ENCODE measurements at places on chromosomes 5 and 9.
A peak's percentile ranks its signal among the peaks of the same experiment; 100 is the strongest.

DNA sequence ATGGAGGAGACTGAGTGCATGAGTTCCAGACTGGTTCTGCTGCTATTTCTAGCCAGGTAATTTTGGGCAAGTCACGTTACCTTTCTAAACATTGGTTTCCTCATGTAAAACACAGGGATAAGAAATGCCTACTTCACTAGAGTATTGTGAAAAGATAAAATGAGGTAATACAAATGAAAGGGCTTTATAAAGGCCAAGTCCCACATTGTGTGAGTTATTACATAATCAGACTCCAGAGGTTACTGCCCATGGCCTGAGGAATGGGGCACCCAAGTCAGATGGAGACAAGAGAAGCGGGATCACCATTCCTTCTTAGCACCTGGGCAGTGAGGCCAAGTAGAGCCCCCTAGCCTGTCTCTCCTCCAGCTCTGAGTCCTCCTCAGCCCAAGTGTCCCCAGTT is 7.5 kb downstream of the HBEGF start:
- H3K36me3 ChIP-seq: no peaks in the 10 kb centered on the region
- no peak overlapping the region for H3K4me3 ChIP-seq
- peaks cover 18% of the 10 kb centered on the region for H3K4me1 ChIP-seq
- H3K27me3 ChIP-seq: no peaks in the 10 kb centered on the region
- H3K27ac ChIP-seq: no peak overlapping the region

- no peak for DNase-seq
- H3K27ac ChIP-seq: no peak overlapping the region
- no peaks in the 10 kb centered on the region for H3K27me3 ChIP-seq
- no peak overlapping the region for H3K4me3 ChIP-seq
- H3K36me3 ChIP-seq: no peaks in the 10 kb centered on the region
Measured at GRCh38 chr5:158166424-158166823, 307.5 kb upstream of the CLINT1 start.

DNA sequence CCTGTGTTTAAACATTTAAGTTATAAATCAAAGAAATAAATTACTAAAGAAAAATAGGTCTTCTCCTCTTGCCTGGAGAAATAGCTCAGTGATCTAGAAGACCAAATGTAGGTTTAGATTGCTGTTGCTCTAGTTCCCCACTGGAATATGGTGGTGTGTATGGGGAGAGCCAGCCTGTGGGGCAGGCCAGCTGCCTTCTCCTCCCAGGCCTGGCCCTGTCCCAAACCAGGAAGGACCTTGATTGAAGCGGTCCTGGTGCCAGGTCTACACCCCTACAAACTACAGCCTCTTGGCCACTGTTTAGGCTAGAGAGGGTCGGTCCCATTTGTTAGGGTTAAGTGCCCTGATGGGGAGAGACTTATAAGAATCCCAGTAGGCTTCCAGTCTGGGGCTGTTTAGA is 35.4 kb downstream of the MAN2A1 start:
- no peak overlapping the region for H3K27ac ChIP-seq
- H3K27me3 ChIP-seq: no peaks in the 10 kb centered on the region
- peaks cover 14% of the 10 kb centered on the region for H3K36me3 ChIP-seq
- H3K4me1 ChIP-seq: no peaks in the 10 kb centered on the region
- H3K4me3 ChIP-seq: no peak overlapping the region
- DNase-seq: no peak

- H3K4me3 ChIP-seq: no peak overlapping the region
- H3K27me3 ChIP-seq: no peaks in the 10 kb centered on the region
- H3K4me1 ChIP-seq: no peaks in the 10 kb centered on the region
- no peak for DNase-seq
Measured at GRCh38 chr5:138770977-138771376, 17.8 kb downstream of the CTNNA1 start.

- peak overlapping the region; percentile 25 for H3K4me3 ChIP-seq
- no peaks in the 10 kb centered on the region for H3K27me3 ChIP-seq
- H3K27ac ChIP-seq: peak overlapping the region; percentile 100
Measured at GRCh38 chr9:3528451-3528850, 2.6 kb upstream of the RFX3 start.

DNA sequence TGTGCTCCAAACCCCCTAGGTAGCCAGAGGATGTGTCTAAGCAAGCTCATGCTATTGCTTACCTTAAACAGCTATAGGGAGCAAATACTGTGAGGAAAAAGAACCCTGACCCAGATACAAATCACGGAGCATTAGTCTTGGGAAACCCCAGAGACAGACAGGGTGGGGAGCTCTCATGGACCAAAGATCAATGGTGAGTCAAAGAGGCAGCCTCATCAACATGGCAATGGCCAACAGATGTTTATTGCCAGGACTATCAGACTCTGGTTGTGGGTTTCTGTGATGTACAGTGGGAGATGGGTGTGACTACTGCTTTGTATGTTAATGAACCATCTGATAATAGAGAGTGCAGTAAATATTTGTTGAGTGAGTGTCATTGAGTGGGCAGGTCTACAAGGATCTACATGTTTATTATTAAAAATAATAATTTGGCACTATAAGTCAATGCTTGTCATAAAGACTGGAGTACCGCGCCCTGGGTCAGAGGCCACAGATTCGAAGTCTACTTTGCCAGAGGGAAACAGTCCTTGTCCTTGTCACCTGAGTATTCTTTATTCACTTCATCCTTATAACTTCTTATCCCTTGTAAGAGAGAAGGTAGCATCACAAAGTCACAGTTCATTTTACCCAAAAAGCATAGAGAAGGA is 56.5 kb upstream of the RAI14 start:
- no peaks in the 10 kb centered on the region for H3K36me3 ChIP-seq
- H3K4me1 ChIP-seq: no peaks in the 10 kb centered on the region
- no peak for DNase-seq
- no peaks in the 10 kb centered on the region for H3K27me3 ChIP-seq
- H3K4me3 ChIP-seq: no peak overlapping the region

- no peak for DNase-seq
- H3K27ac ChIP-seq: no peak overlapping the region
- no peak overlapping the region for H3K4me3 ChIP-seq
Measured at GRCh38 chr5:172596638-172597231, 44.3 kb upstream of the NEURL1B start.

DNA sequence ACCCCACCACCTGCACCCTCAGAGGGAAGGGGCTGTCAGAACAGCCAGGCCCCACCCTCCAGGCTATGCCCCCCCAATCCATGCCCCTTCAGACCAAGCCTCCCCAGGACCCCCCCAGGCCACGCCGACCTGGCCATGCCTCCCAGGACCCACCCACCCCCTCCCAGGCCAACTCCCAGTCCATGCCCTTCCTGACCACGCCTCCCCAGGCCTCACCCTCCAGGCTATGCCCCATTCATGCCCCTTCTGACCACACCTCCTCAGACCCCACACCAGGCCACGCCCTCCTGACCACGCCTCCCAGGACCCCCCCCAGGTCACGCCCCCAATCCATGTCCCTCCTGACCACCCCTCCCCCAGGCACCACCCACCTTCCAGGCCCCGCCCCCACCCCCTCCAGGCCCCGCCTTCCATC is 27.6 kb downstream of the TPPP start:
- H3K4me1 ChIP-seq: no peaks in the 10 kb centered on the region
- no peak for DNase-seq
- no peak overlapping the region for H3K27ac ChIP-seq
- H3K4me3 ChIP-seq: no peak overlapping the region
- H3K36me3 ChIP-seq: peaks cover 27% of the 10 kb centered on the region
- H3K27me3 ChIP-seq: no peaks in the 10 kb centered on the region

DNA sequence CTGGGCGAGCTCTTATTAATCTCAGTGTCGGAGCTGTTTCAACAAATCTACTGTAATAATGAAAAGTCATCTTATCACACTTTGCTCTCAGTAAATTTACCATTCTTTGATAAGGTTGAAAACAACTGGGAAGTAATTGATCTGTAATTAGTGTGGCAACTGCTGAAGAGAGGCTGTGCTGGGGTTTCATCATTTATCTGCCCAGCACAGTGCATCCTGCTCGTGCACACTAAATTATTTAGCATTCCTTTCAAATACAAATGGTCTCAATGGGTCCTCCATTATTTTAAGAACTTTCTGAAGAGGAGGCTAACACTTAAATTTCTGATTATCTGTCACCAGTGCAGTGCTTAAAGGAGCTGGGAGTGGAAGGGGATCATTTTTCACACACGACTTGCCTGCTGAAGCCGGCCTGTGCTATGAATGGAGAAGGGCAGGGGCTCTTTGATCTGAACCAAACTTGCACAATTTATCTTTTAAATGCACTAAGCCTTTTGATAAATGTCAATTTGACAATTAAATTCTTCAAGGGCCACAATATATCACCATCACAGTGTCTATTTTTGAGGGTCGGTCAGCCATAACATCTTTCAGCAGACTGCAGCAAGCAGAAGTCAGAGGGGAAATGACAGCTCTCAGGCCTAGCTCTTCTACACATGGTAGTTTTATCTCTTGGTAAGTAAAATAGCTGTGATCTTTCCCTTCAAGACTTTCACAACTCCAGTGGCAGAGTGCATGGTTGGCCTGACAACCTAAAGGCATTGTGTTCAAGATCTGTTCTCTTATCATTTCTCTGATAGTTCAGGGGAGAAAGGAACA is 106.4 kb upstream of the EFNA5 start:
- H3K36me3 ChIP-seq: no peaks in the 10 kb centered on the region
- no peak for DNase-seq

- no peaks in the 10 kb centered on the region for H3K4me1 ChIP-seq
- DNase-seq: no peak
- no peak overlapping the region for H3K4me3 ChIP-seq
- H3K27me3 ChIP-seq: no peaks in the 10 kb centered on the region
- no peak overlapping the region for H3K27ac ChIP-seq
- H3K36me3 ChIP-seq: no peaks in the 10 kb centered on the region
Measured at GRCh38 chr9:91405343-91406077, 18.1 kb downstream of the NFIL3 start.

- H3K4me3 ChIP-seq: no peak overlapping the region
- H3K27me3 ChIP-seq: no peaks in the 10 kb centered on the region
- no peaks in the 10 kb centered on the region for H3K4me1 ChIP-seq
- no peaks in the 10 kb centered on the region for H3K36me3 ChIP-seq
- no peak for DNase-seq
Measured at GRCh38 chr5:72074251-72074650, 33.0 kb upstream of the MAP1B start.

- H3K36me3 ChIP-seq: no peaks in the 10 kb centered on the region
- no peak for DNase-seq
- no peak overlapping the region for H3K4me3 ChIP-seq
- no peaks in the 10 kb centered on the region for H3K4me1 ChIP-seq
- no peaks in the 10 kb centered on the region for H3K27me3 ChIP-seq
Measured at GRCh38 chr9:112489876-112490666, 3.4 kb downstream of the KIAA1958 start.

GRCh38 chr9:86735772-86736458 is 211.4 kb downstream of the GAS1 start:
- H3K27ac ChIP-seq: no peak overlapping the region
- H3K4me3 ChIP-seq: no peak overlapping the region
- H3K27me3 ChIP-seq: no peaks in the 10 kb centered on the region
- no peaks in the 10 kb centered on the region for H3K36me3 ChIP-seq
- H3K4me1 ChIP-seq: no peaks in the 10 kb centered on the region

- H3K4me3 ChIP-seq: peak overlapping the region; percentile 43
- H3K36me3 ChIP-seq: no peaks in the 10 kb centered on the region
- H3K4me1 ChIP-seq: peaks cover 9% of the 10 kb centered on the region
- no peak for DNase-seq
Measured at GRCh38 chr9:95047452-95048224, 269.9 kb downstream of the FANCC start.

DNA sequence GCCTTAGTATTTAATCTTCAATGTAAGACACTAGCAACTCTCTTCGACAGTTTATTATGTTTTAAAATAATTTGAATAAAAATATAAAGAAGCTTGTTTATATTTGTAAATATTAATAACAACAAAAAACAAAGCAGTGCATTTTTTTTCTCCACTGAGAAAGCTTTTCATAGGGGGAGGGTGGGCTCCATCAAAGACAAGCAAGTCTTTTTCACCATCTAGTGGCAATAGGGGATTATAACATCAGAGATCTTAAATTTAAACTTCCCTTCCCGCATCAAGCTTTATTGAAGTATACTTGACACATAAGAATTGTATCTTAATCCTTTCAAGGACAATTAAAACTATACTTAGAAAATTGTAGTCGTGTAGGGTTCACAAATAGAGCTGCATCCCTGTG is 9.3 kb upstream of the OR13F1 start:
- no peak overlapping the region for H3K27ac ChIP-seq
- H3K27me3 ChIP-seq: no peaks in the 10 kb centered on the region
- H3K36me3 ChIP-seq: no peaks in the 10 kb centered on the region
- no peak for DNase-seq
- no peak overlapping the region for H3K4me3 ChIP-seq

DNA sequence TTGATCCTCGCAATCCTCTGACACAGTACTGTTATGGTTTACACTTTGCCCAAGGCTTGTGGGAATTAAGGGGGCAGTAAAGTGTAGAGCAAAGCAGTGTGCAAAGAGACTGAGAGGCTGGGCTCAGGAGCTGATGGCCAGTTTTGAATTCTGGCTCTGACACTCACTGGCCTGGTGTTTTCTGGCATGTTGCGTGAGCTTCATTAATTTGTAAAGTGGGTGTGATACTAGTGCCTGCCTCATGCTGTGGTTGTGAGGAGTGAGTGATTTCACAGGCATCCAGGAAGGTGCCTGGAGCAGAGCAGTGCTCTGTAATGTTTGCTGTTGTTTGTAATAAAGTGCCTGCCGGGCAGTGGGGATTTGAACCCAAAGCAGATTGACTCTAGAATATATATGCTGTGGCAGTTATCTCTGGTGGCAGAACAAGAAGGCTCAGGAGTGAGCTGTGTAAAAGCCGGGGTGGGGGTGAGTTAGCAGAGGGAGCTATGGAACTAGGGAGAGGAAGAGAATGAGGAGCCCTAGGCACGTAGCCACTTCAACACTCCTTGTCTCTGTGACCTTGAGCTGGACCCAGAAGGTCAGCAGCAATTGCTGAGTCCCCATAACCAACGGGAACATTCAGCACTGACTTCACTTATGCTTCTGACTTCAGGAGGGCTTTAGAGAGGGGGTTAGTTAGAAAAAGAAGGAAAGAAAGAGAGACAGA is 108.5 kb downstream of the DOCK2 start:
- no peak overlapping the region for H3K27ac ChIP-seq
- peaks cover 71% of the 10 kb centered on the region for H3K36me3 ChIP-seq
- no peaks in the 10 kb centered on the region for H3K4me1 ChIP-seq
- no peaks in the 10 kb centered on the region for H3K27me3 ChIP-seq
- no peak for DNase-seq

DNA sequence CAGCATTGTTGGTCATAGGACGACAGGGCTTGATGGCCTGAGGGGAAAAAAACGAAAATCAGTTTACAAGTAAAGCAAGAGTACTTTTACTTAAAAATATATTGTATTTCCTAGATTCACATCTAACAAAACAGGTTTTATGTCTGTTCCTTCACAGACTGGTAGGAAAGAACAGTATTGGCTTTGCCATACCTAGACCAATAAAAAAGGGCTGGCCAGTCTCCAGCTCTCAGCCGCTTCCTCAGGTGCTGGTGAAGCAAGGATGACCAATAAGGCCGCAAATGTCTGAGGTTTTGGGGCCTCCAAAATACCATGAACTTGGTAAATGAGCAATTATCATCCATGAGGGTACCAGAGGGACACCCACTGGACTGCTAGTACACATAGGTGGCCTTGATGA is 36.6 kb downstream of the DROSHA start:
- H3K36me3 ChIP-seq: peaks cover 44% of the 10 kb centered on the region
- DNase-seq: no peak
- no peaks in the 10 kb centered on the region for H3K4me1 ChIP-seq
- H3K27ac ChIP-seq: no peak overlapping the region
- H3K4me3 ChIP-seq: no peak overlapping the region

GRCh38 chr5:136749016-136749415 is 383.7 kb upstream of the TRPC7 start:
- no peaks in the 10 kb centered on the region for H3K27me3 ChIP-seq
- no peak for DNase-seq
- no peak overlapping the region for H3K4me3 ChIP-seq

GRCh38 chr5:144467792-144468191 is 297.1 kb downstream of the KCTD16 start:
- no peaks in the 10 kb centered on the region for H3K4me1 ChIP-seq
- no peak for DNase-seq
- no peaks in the 10 kb centered on the region for H3K36me3 ChIP-seq
- no peak overlapping the region for H3K4me3 ChIP-seq
- H3K27me3 ChIP-seq: no peaks in the 10 kb centered on the region

Data from effector memory CD4-positive, alpha-beta T cell (primary cell).